Stimulated activated CD4-positive, alpha-beta T cell treated with anti-CD3 and anti-CD28 coated beads, Interleukin-12 subunit alpha, Interleukin-12 subunit beta, amount 100 ng/mL, for 4 hours (primary cell): ENCODE measurements at places on chromosomes 2 and 18.

GRCh38 chr2:12852135-12852534 lies 135.4 kb downstream of the TRIB2 start:
- DNase-seq: no peak

DNA sequence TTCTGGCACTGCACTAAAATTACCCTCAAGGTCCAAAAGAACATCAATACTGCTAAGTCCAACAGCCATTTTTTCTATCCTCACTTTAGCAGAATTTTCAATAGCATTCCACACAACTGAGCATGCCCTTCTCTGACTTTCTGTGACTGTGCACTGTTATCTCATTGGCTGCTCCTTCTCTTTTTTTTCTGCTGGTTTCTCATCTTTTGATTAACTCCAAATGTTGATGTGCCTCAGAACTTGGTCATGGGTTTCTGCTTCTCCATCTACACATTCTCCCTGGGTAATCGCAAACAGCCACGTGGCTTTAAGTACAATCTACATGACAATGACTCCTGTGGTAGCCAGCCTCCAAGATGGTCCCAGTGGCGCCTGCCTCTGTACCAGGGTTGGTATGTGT lies 75.0 kb upstream of the CD226 start:
- DNase-seq: no peak

DNA sequence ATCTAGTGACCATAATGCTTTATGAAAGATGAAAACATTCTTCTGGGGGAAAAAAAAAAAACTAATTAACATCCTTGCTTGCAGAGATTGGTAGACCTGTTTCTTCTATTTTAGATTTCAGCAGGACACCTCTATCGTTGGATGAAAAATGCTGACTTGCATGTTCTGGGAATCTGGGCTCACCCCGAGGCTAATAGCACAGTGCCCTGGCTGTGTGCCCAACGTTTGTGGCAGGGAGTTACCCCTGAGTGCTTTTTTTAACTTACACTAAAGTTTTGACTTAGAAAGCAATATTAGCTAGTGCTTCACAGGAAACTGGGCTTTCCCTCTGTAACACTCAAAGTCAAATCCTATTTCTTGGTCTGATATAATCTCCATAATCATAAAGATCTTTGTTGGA lies 233.2 kb downstream of the SLC8A1 start:
- DNase-seq: no peak

GRCh38 chr2:207137596-207138337 lies 28.0 kb downstream of the KLF7 start:
- no peak for DNase-seq

DNA sequence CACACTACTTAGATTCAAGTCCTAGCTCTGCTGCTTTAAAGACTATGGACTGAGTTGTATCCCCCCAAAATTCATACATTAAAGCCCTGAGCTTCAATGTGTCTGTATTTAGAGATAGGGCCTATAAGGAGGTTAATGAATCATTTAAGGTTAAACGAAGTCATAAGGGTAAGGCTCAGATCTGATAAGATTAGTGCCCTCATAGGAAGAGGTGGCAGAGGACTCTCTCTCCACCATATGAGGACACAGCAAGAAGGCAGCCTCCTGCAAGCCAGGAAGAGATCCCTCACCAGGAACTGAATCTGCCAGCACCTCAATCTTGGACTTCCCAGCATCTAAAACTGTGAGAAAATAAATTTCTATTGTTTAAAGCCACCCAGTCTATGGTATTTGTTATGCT lies 3.1 kb upstream of the CYTIP start:
- no peak for DNase-seq

- DNase-seq: no peak
Measured at GRCh38 chr2:73285159-73285739, 971 bp upstream of the FBXO41 start.

GRCh38 chr2:215687149-215688031 lies 251.5 kb upstream of the FN1 start:
- DNase-seq: no peak

DNA sequence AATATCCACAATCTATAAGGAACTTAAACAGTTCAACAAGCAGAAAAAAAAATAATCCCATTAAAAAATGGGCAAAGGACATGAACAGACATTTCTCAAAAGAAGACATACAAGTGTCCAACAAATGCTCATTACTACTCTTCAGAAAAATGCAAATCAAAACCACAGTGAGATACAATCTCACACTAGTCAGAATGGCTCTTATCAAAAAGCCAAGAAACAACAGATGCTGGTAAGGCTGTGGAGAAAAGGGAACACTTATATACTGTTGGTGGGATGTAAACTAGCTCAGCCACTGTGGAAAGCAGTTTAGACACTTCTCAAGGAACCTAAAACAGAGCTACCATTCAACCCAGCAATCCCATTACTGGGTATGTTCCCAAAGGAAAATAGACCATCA lies 7.2 kb upstream of the CRYGB start:
- DNase-seq: no peak

- no peak for DNase-seq
Measured at GRCh38 chr2:212871597-212871996, 279.8 kb downstream of the IKZF2 start.

- no peak for DNase-seq
Measured at GRCh38 chr2:5412001-5412400, 280.2 kb upstream of the SOX11 start.

DNA sequence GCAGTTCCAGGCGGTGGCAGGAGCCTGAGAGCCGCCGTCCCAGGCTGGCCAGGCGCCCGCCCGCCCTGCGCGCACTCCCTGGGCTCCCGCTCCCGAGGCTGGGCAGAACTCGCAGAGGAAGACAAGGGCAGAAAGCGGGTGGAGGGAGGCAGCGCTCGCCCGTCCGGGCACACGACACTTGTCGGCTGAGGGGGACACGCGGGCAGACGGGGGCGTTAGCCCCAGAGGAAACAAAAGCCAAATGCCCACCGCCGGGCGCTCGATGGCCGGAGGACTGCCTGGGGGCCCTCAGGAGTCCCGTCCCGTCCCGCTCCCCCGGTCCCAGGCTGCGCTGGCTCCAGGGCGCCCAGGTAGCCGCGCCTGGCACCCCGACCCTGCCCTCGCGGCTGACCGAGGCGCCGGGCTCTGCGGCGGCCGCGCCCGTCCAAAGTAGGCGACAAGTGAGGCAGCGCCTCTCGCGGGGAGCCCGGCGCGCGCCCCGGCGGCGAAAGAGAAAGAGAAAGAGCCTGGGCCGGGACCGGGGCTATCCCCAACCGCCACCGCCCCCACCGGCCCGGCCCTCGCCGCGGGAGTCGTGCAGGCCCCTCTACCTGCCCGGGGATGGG lies 491 bp downstream of the L3MBTL4 start:
- peak; percentile 7 for DNase-seq

DNA sequence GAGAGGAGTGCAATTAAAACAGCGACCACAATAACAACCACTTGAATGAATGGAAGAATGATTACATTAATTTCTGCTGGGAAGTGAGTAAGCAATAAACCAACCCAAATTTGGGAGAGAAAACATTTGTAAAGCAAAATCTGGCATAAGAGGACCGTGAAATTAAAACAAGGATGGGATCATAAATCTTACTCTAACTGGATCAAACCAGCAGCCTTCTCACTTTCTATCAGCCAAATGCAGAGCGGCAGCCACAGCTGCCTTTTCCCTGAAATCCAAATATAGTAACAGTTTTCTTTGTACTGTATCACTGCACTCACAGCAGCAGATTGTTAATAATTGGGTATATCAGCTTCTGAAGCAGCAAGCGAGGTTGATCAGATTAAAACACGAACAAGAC lies 245.2 kb upstream of the REG3G start:
- DNase-seq: no peak

DNA sequence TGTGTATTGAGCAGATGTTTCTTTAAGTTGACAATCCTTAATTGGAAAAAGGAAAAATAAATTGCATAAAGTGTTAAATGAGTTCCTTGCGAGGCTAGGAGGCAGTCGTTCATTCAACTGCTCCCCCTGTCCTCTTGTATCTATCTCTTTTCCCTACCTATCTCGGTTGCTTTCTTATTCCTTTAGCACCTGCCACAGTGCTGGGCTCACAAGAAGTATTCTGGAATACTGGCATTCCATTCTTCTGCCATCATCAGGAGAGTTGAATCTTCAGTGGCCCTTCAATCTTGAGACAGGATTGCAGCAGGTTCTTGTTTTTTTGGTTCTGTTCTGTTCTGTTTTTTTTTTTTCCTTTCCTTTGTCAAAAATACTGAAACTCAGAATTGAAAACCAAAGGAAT lies 143.1 kb upstream of the AQP4 start:
- DNase-seq: no peak

- no peak for DNase-seq
Measured at GRCh38 chr2:211447548-211447947, 891.1 kb downstream of the CPS1 start.

DNA sequence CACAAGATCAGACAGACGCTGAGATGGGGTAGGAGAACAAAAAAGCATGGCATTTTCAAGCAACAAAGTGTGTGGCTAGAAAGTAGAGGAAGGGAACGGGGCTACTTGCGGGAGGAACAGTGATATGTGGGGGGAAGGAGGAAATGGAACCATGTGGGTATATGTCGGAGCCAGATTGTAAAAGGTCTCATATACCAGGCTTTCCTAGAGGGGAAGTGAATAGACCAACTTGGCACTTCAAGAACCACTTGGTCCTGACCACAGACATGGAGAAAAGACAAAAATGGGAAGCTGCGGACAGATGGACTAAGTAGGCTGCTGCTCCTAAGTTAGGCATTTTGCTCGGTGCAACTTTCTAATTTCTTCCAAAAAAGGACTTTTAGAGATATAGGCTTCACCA lies 196.0 kb downstream of the DCC start:
- DNase-seq: no peak

- no peak for DNase-seq
Measured at GRCh38 chr2:85536479-85536878, 2.5 kb upstream of the MAT2A start.

GRCh38 chr2:226782092-226782713 lies 17.4 kb downstream of the IRS1 start:
- no peak for DNase-seq

DNA sequence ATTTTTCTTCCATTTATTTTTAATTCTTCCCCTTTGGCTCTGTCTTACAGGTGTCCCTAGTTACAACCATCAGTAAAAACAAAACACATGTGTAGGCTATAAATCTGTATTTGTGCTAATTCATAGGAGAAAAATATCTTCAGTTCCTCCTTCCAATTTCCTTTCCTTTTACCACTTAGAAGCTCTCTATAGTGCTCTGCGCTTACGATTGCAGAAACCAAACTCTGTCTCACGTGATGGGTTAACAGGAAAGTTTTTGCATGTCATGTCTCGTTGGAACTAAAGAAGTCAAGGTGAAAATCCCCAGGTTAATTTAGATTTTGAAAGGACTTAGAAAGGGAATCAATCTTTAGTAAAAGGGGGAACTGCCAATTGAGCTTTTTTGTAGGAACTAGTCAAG lies 1390.5 kb upstream of the ZEB2 start:
- no peak for DNase-seq

GRCh38 chr2:3667151-3667631 lies 9.2 kb downstream of the ALLC start:
- DNase-seq: no peak
